Effector memory CD8-positive, alpha-beta T cell (primary cell): ENCODE measurements at places on chromosomes 3 and 15.
A peak's percentile ranks its signal among the peaks of the same experiment; 100 is the strongest.

DNA sequence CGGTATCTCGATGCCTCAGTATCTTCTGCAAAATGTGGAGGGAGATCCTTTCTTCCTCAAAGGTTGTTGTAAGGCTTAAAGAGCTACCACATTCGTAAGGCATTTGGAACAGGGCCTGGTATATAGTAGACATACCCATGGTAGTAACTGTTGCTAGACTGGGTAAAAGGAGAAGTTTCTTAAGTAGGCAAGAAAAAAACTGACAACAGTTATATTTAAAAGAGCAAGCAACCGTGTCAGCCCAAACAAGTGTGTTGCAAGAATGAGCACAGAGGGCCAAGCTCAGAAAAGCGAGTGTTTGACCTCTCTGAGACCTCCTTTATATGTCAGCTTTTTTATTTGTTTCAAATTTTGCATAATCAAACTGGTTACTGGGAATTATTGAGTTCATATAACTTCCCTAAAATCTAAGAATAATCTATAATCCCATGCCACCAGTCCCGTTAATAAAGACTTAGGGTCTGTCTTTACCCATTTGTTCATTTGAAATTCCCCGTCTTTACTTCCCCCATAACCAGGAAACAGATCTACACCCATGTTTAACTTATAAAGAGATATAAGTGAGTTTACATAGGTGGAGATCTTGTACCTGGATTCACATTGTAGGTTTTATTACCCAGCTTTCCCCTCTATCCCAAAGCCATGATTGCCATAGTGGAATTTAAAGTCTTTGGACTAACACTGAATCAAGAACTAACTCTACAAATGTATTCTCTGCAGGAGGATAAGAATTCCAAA lies 7.3 kb downstream of the B3GNT5 start:
- DNase-seq: no peak

DNA sequence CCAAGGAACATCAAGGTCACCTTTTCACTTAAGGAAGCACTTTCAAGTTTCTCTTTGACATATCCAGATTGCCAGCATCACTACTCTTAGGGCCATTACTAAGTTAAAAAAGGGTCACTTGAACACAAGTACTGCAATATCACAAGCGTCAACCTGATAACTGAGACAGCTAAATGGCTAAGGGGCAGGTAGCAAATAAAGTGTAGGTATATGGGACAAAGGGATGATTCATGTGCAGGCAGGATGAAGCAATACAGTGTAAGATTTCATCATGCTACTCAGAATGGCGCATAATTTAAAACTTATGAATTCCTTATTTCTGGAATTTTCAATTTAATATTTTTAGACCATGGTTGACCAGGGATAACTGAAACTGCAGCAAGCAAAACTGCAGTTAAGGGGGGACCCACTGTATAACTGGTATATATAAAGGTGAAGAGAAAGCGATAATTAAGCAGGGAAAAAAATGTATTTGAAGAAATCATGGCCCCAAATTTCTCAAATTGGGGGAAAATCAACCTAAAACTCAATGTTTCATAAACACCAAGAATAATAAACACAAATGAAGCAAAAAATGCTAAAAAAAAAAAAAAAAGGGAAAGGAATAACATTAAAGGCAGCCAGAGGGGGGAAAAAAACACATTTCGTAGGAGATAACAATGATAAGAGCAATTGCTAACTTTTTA lies 13.1 kb downstream of the CCR1 start:
- no peak for DNase-seq

- no peak for DNase-seq
These were observed 646.7 kb downstream of the ROBO2 start for GRCh38 chr3:77686560-77686959.

- no peak for DNase-seq
These were observed 230.9 kb upstream of the CD96 start for GRCh38 chr3:111311126-111311525.

- no peak for DNase-seq
These were observed 24.8 kb upstream of the RHO start for GRCh38 chr3:129503471-129504291.

GRCh38 chr15:35691891-35692867 lies 146.2 kb upstream of the DPH6 start:
- no peak for DNase-seq

DNA sequence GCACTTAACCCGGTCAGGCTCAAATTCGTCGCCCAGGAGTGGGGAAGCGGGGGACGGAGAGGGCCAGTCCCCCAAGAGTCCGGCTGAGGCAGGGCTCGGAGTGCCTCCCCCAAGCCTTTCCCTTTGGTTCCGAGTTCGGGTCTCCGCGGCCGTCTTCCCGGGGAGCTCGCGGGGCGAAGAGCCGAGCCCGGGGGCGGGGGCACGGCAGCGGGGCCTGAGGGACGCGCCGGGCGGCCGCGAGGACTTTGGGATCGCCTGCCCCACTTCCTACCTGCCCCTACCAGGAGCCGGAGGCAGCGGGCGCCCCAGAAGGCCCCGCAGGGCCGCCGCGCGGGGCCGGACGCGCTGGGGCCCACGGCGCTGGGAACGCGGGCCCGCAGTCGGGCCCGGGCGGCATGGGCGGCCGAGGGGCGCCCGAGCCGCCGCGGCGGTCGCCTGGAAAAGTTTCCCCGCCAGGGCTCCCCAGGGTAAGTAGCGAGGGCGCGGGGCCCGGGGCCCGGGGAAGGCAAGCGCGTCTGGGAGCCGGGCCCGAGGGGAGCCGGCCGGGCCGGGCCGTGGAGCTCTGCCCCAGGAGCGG lies 2.8 kb downstream of the FURIN start:
- DNase-seq: no peak

- no peak for DNase-seq
These were observed 585 bp upstream of the MKRN2 start for GRCh38 chr3:12556314-12556689.

DNA sequence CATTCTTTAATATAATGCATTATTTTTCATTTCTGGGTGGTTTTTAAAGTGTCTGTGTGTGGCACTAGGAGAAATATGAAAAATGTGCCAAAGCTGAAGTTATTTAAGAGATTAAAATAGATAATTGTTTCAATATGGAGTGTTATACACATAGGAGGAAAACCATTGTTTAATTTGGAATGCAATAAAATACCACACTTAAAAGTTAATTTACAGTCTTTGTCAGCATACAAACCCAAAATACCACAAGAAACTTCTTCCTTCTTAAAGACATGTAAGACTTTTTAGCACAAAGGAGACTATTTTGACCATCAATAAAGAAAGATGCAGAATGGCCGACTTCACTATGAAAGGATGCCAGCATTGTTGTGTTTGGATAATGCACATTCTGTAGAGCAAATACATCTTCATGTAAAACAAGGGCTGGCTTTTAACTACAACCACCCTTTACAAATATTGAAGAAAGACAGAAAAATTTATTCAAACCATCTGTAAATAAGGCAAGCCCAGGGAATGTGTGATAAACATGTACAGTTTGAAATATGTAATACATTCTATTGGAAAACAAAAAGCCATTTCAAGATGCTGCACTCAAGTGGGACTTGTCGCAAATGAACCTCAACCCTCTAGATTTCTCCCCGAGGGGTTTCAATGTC lies 1146.6 kb downstream of the ROBO1 start:
- DNase-seq: no peak

GRCh38 chr3:30770387-30770786 lies 124.1 kb downstream of the GADL1 start:
- DNase-seq: no peak

DNA sequence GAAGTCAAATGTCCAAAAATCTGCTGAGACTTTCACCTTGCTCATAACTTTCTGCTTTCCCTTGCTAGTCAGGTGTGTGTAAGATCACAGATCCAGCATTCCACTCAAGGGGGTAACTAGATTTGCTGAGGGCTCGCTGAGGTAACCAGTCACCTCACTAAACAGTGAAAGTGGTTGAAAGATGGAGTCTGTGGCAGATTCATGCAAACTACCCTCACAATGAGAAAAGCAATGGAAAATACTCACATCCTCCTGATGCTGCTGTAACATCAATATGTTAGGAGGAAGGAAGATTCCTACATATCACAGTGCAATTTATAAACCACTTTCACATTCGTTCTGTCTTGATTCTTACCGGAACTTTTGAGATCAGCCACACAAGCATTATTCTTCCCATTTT lies 174.3 kb upstream of the BCL6 start:
- no peak for DNase-seq

- DNase-seq: no peak
These were observed 35.3 kb upstream of the PPP2R3A start for GRCh38 chr3:135930255-135930654.

GRCh38 chr3:156149876-156150275 lies 29.5 kb downstream of the KCNAB1 start:
- no peak for DNase-seq

- no peak for DNase-seq
These were observed 14.4 kb upstream of the CCDC39 start for GRCh38 chr3:180693656-180694055.

GRCh38 chr3:141929341-141929995 lies 53.0 kb downstream of the ATP1B3 start:
- DNase-seq: no peak

DNA sequence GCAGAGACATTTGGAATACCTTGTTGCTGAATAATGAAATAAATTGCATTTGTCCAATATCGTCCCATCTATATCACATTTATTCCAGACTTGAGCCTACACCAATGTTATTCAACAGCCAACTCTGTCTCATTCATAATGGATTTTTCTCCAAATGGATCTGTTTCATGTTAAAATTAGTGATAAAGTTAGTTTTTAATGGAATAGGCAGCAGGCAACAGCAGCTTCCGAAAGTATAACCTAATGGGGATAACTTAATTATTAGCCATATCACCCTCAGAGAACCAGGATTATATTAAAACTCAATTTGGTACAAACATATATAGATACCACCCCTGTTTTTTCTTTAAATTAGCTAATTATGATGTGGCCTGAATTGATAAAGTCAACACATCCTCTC lies 86.5 kb upstream of the ICE2 start:
- DNase-seq: no peak

GRCh38 chr3:155393316-155393715 lies 99.8 kb upstream of the STRIT1 start:
- DNase-seq: no peak

GRCh38 chr3:194683380-194683779 lies 2.3 kb upstream of the FAM43A start:
- DNase-seq: no peak

- DNase-seq: no peak
These were observed 181.0 kb downstream of the ATG7 start for GRCh38 chr3:11452885-11453847.

GRCh38 chr3:9715136-9715535 lies 11.5 kb downstream of the CPNE9 start:
- DNase-seq: no peak

GRCh38 chr15:48230498-48230897 lies 24.4 kb downstream of the SLC12A1 start:
- no peak for DNase-seq

- no peak for DNase-seq
These were observed 903.7 kb downstream of the EPHA3 start for GRCh38 chr3:90011131-90011530.

- no peak for DNase-seq
These were observed 79.5 kb upstream of the UMPS start for GRCh38 chr3:124650798-124651197.

DNA sequence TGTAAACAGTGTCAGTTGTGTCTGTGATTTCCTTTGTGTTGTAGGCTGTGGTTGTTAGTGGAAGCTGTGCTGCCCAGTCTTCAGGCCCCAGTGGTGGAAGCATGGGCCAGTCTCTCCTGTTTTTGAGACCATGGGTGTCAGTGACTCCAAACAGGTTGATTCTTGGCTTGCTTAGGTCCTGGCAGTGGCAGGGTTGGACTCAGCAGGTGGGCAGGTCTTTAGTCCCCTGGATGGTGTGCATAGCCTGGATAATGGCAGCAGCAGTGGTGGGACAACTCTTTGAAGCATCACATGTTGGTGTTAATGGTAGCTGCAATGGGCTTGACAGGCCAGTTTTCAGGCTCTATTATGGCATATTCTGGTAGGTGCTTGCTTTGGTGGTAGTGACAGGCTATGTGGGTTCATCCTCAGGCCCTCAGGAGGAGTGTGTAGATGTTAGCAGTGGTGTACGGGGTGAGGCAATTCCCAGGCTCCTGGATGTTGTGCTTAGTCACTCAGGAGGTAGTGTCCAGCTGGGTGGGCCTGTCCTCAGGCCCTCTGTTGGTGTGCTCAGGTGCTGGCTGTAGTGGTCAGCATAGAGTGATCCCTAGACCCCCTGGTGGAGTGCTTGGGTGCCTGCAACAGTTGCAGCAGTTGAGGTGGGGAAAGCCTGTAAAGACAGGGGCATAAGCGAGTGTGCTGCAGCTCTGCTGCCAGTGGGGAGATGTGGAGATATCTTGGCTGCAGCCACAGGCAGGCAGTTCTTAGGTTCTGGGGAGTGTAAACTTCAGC lies 596.7 kb downstream of the PDCD6IP start:
- no peak for DNase-seq

GRCh38 chr15:82040862-82041261 lies 5.0 kb downstream of the MEX3B start:
- no peak for DNase-seq

DNA sequence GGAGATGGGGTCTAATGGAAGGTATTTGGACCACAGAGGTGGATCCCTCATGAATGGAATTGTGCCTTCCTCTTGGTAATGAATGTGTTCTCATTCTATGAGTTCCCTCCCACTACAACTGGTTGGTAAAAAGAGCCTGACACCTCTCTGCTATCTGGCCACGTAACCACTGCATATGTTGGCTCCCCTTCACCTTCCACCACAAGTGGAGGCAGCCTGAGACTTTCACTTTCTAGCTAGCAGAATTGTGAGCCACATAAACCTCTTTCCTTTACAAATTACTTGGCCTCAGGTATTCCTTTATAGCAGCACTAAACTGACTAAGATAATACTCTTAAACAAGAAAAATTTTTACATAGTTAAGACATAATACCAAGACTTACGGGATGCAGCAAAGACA lies 155.3 kb downstream of the NR1I2 start:
- peak; percentile 29 for DNase-seq

GRCh38 chr15:58627046-58627445 lies 122.5 kb downstream of the ADAM10 start:
- no peak for DNase-seq

GRCh38 chr15:63905558-63906265 lies 72.0 kb upstream of the HERC1 start:
- peak; percentile 14 for DNase-seq

DNA sequence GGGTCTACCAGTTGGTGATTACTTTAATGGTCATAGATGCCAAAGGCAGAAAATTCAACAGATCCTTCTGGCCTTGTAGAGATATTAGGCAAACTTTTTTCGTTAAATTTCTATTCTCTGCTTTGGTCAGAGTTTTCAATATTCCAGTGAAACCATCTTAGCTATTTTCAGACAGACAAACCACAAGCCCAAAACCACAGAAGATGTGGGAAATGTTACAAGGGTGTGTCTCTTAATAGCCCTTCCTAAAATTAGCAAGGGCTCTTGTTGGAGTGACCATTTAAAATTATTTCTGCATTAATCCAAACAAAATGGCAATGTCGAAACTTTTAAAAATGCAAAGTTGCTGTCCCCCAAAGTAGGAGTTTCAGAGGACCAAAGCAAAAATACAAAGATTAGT lies 102.8 kb downstream of the ARRDC4 start:
- no peak for DNase-seq

- no peak for DNase-seq
These were observed 1.7 kb downstream of the EPB42 start for GRCh38 chr15:43218908-43219706.
